ENCODE measurements at places on chromosomes 11 and 22.

GRCh38 chr22:42438293-42438650, 6.1 kb upstream of the NFAM1 start:
- DNase-seq: no peak

DNA sequence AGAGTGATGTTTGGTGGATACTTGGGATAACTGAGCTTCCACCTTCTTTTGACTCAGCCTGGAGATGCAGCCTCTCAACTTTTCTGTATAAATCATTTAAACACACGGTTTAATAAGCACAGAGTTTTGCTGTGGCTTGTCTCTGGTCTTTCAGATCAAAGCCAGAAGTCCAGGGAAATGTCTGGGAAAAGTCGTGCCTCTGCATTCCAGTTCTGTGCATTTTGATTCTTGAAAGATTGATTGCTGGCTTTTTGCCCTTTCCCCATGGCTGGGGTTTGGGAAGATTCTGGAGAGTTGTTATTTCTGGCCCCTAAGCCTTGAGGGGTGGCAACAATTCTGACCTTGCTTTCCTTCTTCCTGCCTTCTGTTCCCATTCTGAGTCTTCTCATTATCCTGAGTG, 154.1 kb downstream of the COMMD9 start:
- DNase-seq: no peak

- DNase-seq: no peak
Measured at GRCh38 chr11:60718524-60719316, 5.8 kb upstream of the MS4A18 start.

- DNase-seq: no peak
Measured at GRCh38 chr11:35917676-35918075, 26.2 kb upstream of the LDLRAD3 start.

- no peak for DNase-seq
Measured at GRCh38 chr11:22802861-22803260, 26.7 kb downstream of the SVIP start.

DNA sequence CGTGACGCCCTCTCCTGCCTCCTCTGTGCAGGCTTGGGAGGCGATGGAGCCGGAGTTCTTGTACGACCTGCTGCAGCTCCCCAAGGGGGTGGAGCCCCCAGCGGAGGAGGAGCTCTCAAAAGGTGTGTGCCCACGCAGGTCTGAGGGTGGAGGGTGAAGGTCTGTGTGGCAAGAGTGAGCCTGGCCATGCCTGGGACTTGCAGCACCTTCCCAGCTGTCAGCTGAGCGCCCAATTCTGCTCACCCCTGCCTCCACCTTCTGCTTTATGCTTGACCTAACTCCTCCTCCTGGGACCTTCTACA, 2.5 kb downstream of the PARVG start:
- DNase-seq: no peak

GRCh38 chr11:10908215-10908951, 50.5 kb upstream of the ZBED5 start:
- DNase-seq: no peak

DNA sequence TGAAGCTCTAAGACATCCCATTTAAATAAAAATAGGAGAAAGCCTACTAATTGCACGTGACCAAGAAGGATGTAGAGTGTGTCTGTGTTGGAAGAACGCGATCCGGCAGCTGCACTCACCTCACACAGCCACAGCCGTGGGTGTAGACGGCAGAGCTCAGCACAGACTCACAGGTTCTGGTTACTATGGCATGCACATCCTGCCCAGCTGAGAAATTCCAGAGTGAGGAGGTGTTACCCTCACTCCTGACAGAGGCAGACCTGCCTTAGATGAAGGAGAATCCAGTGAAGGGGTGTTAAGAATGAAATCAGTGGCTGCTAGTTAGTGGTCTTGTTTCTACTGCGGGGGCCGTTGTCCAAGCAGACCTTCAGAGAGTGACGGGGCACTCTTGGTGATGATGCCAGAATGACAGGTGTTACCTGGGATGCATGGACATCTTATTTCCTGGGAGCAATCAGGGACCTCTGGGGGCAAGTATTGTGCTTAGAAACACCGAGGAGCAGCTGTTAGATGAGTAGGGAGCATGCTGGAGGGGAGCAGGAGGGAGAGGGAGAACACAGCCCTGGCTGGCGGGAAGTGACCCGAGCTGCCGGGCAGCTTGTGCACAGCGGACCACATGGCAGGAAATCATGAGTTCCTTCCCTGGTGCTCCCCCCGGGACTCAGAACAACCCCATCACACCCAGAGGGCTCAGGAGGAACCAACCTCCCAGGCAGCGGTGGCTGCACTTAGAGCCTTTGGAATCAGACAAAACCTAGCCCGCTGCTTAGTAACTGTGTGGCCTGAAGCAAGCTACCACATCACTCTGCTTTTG, 12.3 kb downstream of the KCNJ5 start:
- DNase-seq: no peak

- DNase-seq: peak; percentile 6
Measured at GRCh38 chr11:108697872-108698473, 33.1 kb downstream of the DDX10 start.

DNA sequence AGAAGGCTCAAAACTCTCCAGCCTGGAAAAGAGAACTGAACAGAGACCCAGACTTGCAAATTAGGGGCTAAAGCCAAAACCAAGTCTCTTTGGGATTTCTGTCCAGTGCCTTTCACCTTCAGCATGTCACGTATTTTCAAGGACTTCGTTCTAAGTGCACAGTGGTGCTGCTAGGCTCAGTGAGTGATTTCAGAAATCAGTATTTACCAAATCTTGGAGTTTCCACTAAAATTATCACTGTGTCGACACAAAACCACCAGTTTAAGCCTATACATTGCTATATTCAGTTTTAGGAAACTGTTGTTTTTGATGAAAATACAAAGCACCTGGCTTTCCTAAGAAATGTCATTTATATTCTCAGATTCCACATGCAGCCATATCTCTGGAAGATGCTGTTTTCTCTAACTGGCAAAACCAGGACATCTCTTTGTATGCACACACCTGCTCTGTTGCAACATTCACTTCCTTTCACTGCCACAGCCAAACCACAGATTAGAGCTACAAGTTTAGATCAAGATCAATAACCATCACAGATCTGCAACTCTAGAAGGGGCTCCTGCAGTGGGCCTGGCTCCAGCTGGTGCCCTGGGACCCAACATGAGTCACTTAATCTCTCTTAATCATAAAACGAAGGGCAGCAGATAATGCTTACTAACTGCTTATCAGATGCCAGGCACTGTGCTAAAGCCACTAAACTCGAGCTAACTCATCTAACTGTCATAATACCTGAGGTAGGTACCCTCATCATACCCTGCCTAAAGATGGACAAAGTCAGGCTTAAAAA, 22.3 kb downstream of the SMCO4 start:
- DNase-seq: no peak

DNA sequence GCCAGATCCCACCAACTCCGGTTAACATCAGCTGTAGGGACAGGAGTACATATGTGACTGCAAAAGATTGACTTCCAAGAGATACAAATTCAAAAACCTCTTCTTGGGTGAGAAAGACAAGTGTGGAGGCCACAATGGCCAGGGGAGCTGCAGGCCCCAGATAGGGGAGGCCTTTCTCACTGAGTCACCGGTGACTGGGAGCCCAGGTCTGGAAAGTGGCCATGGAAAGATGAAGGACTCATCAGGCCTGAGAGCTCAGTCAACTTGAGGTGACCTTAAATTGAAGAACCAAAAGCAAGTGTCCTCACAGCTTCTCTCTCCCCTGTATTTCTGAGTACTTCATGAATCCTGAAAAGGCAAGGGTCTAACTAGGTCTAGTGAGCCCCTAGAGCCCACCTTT, 90.4 kb upstream of the CLPB start:
- no peak for DNase-seq

DNA sequence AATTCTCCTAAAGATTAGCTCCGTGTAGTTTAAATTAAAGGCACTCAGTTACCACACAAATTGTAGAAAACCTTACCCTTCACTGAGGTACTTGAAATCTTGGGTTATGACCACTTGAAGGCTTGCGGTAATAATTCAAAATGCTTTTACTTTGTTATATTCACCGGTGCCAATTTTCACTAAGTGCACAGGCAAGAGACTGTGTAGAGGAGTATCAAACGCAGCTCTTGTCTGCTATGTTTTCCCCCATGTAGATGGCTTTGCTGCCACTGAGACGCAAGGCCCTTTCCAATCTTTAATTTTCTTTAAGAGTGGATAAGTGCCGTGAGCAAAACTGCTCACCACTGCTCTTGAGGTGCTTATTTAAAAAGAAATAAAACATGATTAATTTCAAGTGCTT, 155.8 kb downstream of the CADM1 start:
- DNase-seq: no peak

GRCh38 chr11:34680918-34681586, 60.2 kb downstream of the EHF start:
- DNase-seq: no peak

- no peak for DNase-seq
Measured at GRCh38 chr11:44282620-44283019, 27.3 kb downstream of the ALX4 start.

DNA sequence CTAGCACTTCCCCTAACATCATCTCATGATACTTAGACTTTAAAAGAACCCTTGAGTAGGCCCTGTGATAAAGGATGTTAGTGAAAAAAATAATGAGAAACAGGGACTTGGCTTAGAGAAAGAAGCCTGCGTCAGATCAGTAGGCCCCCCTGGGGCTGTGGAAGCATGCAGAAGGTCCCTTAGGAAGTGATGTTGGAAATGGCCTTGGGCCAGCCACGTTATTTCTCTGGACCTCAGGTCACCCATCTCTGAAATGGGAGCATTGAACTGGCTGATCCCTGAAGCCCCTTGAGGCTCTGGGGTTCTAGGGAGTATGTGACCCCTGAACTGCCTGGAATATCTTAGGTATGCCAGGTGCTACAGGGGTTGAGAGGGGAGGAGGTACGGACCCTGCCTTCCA, 40.2 kb downstream of the MCM5 start:
- DNase-seq: no peak

GRCh38 chr11:122714004-122714403, 58.5 kb downstream of the UBASH3B start:
- no peak for DNase-seq

- DNase-seq: no peak
Measured at GRCh38 chr11:12824281-12825041, 150.2 kb downstream of the TEAD1 start.

GRCh38 chr11:42778193-42778592, 533.6 kb upstream of the API5 start:
- no peak for DNase-seq

- no peak for DNase-seq
Measured at GRCh38 chr11:96256215-96257011, 86.6 kb downstream of the MAML2 start.

- no peak for DNase-seq
Measured at GRCh38 chr11:47051217-47051616, 114.7 kb downstream of the CSTPP1 start.

DNA sequence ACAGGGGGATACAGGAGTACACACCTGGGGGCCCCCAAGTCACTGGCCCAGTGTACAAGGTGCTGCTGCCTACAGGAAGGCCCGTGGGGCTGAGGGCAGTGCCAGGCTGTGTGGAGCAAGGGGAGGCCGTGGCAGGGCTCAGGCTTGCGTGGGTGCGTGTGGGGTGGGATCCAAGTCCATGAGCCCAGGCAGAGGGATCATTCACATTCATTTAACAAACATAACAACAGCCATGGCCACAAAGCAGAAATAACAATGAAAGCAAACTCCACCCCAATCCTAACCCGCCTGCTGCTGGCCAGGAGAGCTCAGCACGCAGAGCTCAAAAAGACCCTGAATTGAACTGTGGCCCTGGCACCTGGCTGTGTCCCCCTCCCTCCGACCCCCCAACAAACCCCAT, 17.0 kb upstream of the SCGB1A1 start:
- DNase-seq: no peak

DNA sequence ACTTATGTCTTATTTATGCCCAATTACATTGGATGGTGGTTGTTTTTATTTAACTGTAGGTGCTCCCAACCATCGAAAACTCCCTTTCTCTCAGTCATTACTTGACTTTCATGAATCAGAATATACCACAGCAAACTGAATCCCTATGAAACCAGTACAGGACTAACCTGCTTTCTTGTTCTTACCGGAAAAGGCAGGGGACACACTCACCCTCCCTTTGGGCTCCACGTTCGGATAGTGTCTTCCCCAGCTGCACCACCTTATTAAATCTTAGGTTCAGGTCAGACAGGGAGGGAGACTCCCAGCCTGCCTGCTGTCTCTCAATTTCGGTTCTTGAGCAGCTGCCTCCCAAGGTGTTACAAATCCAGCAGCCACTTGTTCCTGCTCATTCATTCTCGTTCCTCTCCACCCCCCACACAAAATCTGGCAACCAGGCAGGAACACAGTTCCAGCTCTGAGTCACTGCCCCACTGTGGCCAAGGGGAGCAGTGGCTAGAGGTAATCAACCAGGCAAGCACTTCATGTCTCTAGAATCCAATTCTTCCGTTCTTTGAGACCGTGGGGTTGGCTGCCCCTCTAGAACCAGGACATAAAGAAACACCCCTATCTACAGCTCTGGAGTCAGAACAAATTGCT, 133.0 kb downstream of the PLEKHA7 start:
- no peak for DNase-seq
